Hippocampal formation (tissue), 2 donors: ENCODE measurements at places on chromosomes 7 and 10.

DNA sequence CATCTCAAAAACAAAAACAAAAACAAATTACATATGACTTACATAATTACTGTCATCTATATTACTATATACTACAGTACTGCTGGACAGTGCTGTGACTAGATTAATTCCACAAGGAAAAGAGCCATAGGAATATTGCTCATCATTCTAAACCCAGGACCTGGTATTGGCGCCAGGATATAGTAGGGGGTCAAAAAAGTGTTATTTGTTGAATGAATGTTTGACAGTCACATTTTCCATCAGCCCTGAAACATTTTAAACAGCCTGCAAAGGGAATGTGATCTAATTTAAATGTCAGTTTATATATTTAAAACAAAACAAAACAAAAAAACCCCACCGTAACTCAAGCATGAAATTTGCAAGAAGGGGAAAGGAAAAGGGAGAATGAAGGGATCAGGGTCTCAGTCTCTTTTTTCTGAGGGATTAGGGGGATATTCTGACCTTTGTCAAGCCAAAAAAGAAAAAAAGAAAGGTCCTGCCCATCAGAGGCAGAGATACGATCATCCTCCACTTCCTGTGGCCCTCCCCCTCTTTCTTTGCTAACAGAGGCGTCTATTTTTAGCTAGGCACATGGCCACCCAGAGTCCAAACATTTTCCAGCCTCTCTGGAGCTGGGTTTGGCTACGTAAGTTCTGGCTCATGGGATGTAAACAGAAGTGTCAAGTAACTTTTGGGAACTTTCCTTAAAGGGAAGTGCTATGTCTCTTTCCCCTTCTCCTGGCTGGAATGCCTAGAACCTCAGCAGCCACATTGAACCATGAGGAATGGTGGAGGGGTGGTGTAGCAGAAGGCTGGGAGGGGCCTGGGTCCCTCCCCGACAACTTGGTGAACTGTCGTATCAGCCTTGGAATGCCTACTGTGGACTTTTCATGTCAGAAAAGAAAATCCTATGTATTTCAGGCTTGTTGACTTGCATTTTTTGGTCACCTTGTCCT is 44.6 kb upstream of the DLG5 start:
- no peak for DNase-seq

- no peak for DNase-seq
These were observed 72.5 kb downstream of the SYPL1 start for GRCh38 chr7:106039486-106040060.

DNA sequence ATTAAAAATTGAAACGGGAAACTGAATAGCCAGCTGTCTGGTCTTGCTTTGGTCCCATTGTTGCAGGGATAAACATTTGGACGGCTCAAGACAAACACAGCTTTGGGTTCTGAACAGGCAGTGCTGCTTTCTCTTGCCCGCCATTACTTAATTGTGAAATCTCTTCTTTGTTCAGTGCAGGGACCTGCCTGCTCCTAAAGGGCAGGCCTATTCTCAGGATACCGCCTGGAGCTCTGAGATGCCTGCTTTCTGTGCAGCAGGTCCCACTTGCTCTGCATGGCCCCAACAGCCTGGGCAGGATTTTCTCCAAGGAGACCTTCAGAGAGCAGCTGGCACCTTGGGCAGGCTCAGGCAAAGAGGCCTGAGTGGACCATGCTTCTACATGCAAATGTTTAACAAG is 237.6 kb downstream of the KCNMA1 start:
- no peak for DNase-seq

DNA sequence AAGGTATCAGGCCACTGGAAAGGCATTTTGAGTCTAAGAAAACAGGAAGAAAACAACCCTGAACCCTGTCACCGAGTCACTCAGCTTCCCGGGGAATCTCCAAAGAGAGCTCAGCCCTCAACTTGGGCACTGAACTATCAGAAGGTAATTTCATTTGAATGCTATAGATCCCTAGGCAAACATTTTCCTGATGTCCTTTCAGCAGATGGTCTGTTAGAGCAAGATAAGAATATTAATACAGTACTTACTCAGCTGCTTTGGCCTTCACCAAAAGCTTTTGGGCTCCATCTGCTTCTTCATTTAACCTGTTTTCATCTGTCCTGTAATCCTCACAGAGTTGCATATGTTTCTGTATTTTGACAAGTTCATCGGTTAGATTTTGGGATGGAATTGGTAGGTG is 34.2 kb upstream of the LAMB1 start:
- DNase-seq, result no peak

- DNase-seq, result no peak
These were observed 189.7 kb downstream of the KIF20B start for GRCh38 chr10:89891006-89891535.

- peak; percentile 46 for DNase-seq
These were observed 327.6 kb downstream of the TNS3 start for GRCh38 chr7:47254081-47254977.

GRCh38 chr7:142690554-142691182 is 58.6 kb upstream of the PRSS1 start:
- no peak for DNase-seq
